Activated CD4-positive, alpha-beta memory T cell treated with anti-CD3 and anti-CD28 coated beads, Interleukin-2, amount 10 ng/mL, durations not matched to agents 7 days and 5 days (primary cell): ENCODE measurements at places on chromosomes 1 and 21.

DNA sequence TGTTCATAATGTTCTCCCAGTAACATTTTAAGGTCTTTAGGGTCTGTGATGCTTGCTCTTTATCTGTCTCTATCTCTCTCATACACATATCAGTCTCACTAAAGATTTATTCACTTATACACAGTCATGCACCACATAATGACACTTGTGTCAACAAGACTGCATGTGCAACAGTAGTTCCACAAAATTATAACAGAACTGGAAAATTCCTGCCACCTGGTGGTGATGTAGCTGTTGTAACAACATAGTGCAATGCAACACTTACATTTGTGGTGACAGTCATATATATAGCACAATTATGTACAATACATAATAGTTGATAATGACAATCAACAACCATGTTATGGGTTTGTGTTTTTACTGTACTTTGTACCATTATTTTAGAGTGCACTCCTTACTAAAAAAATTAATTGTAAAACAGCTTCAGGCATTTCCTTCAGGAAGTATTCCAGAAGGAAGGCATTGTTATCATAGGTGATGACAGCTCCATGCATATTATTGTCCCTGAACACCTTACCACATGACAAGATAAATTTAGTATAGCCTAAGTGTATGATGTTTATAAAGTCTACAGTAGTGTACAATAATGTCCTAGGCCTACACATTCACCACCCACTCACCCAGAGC is 8.1 kb downstream of the TDRD5 start:
- no peak overlapping the region for H3K4me3 ChIP-seq
- no peak for DNase-seq
- no peak overlapping the region for H3K27ac ChIP-seq

DNA sequence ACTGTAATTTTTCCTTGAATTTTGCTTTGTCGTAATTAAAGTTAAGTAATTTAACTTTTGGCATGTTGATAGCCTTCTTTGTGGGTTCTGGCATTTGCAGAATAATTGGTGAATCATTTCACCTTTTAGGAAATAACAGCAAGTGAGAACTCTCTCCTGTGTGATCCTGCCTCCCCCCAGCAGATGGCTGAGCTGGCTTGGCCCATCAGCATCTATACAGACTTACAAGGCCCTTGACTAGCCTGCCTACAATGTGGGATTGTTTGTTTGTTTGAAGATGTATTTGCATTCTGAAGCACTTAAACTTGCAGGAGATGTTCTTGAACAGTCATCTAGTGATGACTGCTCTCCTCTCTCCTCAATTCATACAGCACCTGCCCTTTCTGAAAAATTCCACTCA is 55.9 kb downstream of the MACO1 start:
- peaks cover 4% of the 10 kb centered on the region for H3K4me1 ChIP-seq
- no peak overlapping the region for H3K4me3 ChIP-seq
- H3K27ac ChIP-seq = no peak overlapping the region
- H3K36me3 ChIP-seq = peaks cover 32% of the 10 kb centered on the region

DNA sequence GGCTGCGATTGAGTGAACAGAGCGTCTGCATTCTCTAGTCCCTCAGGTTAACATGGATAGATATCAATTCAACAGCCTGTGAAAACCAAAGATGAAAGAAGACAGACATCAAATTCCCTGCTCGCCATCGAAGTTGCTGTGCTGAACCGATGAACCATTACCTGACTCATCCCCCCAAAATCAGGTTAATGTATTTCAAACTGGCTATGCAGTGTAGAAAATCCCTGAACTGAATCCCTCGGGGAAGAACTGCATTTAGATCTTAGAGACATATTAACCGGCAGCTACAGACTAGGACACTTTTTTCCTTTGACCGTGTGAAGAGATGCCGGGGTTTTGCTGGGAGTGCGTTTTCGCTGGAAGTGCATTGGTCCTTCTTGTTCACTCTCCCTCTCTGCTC is 213.2 kb upstream of the KIAA0040 start:
- no peaks in the 10 kb centered on the region for H3K4me1 ChIP-seq
- H3K27ac ChIP-seq = no peak overlapping the region
- H3K4me3 ChIP-seq = no peak overlapping the region
- no peak for DNase-seq
- peaks cover 2% of the 10 kb centered on the region for H3K27me3 ChIP-seq

DNA sequence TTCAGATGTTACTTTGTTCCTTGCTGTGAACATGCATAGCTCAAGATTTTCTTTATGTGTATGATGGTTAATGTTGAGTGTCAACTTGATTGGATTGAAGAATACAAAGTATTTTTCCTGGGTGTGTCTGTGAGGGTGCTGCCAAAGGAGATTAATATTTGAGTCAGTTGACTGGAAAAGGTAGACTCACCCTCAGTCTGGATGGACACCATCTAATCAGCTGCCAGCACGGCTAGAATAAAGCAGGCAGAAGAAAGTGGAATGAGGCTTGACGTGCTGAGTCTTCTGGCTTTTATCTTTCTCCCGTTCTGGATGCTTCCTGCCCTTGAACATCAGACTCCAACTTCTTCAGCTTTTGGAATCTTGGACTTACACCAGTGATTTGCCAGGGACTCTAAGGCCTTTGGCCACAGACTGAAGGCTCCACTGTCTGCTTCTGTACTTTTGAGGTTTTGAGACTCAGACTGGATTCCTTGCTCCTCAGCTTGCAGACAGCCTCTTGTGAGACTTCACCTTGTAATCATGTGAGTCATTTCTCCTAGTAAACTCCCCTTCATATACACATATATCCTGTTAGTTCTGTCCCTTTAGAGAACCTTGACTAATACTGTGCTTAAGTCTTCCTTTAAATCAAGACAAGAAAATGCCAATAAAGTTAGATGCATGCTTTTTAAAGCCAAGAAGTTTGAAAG is 626.6 kb downstream of the KCNT2 start:
- H3K36me3 ChIP-seq = no peaks in the 10 kb centered on the region
- DNase-seq = no peak
- H3K4me3 ChIP-seq = no peak overlapping the region
- no peaks in the 10 kb centered on the region for H3K27me3 ChIP-seq

- peaks cover 61% of the 10 kb centered on the region for H3K27me3 ChIP-seq
- peaks cover 1% of the 10 kb centered on the region for H3K36me3 ChIP-seq
- H3K4me3 ChIP-seq = no peak overlapping the region
Observed at GRCh38 chr1:34923490-34923889, 6.0 kb downstream of the DLGAP3 start.

GRCh38 chr1:102901996-102902395 is 206.3 kb downstream of the COL11A1 start:
- H3K36me3 ChIP-seq = no peaks in the 10 kb centered on the region
- no peaks in the 10 kb centered on the region for H3K27me3 ChIP-seq
- no peak overlapping the region for H3K4me3 ChIP-seq
- DNase-seq = no peak
- H3K27ac ChIP-seq = no peak overlapping the region

GRCh38 chr1:2538376-2538775 is 8.3 kb upstream of the HES5 start:
- no peak for DNase-seq
- no peaks in the 10 kb centered on the region for H3K36me3 ChIP-seq
- H3K4me1 ChIP-seq = peaks cover 1% of the 10 kb centered on the region
- H3K4me3 ChIP-seq = no peak overlapping the region
- H3K27me3 ChIP-seq = peaks cover 25% of the 10 kb centered on the region
- no peak overlapping the region for H3K27ac ChIP-seq

DNA sequence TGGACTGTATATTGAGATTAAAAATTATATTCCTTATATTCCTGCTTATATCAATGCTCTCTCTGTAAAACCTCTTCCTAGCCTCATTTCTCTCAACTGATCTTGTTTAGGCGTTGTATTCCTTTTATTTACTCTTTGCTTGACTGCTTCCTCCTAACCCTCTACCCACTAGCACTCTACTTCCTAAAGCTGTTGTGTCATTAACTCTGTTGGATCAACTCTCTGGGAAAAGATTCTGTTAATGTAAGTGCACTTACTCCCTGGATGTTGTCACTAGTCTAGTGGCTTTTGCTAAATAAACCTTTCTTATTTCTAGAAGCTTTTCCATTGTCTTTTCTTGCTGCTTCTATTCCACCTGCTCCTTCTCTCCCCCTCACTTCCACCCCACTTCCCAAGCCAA is 6.5 kb downstream of the SPATA46 start:
- no peak overlapping the region for H3K4me3 ChIP-seq
- no peaks in the 10 kb centered on the region for H3K36me3 ChIP-seq
- no peaks in the 10 kb centered on the region for H3K27me3 ChIP-seq
- H3K4me1 ChIP-seq = no peaks in the 10 kb centered on the region
- DNase-seq = no peak
- no peak overlapping the region for H3K27ac ChIP-seq

- no peak for DNase-seq
- peaks cover 3% of the 10 kb centered on the region for H3K36me3 ChIP-seq
- H3K27ac ChIP-seq = no peak within 1 kb of the TSS
- peaks cover 11% of the 10 kb centered on the region for H3K4me1 ChIP-seq
Observed at GRCh38 chr21:45404730-45405270, at the start of gene COL18A1. Gene COL18A1, plus strand, starts transcription at chr21:45405165. Its CDS starts 66 bp downstream, at chr21:45405231.

DNA sequence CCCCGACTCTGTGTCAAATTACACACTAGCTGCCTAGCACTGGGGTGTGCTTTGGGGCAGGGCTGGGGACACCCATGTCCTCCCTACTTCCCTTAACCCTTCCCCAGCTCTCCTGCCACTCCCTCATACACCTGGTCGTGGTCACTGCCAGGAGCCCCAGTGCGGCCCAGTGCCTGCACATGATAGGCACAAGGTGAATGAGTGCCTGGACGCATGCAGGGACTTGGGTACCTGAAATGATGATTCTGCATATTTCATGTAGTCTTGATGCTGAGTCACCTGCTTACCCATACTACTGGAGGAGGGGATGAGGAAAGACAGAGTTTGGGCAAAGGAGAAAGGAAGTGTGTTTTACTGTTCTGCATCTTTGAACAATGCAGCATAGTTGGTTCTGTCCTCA is 1.5 kb upstream of the VANGL2 start:
- H3K4me1 ChIP-seq = peaks cover 6% of the 10 kb centered on the region
- no peaks in the 10 kb centered on the region for H3K36me3 ChIP-seq
- H3K27ac ChIP-seq = no peak overlapping the region

DNA sequence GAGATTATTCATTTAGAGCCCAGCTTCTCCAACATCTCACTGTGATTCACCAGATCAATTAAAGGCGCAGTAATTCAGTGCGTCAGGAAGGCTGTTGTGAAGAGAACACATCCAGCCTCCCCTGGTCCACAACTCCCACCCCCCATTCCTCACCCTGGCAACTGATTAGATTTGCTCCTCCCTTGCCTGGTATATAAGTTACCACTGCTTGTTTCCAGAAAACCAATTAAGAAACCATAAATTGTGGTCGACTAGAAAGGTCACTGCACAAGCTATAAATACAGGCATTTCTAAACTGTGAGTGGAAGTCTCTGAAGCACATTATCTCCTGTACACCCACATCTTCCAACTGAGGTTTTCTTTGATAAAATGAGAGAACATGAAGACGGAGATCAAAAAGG is 41.9 kb downstream of the FAM163A start:
- H3K27me3 ChIP-seq = peaks cover 8% of the 10 kb centered on the region
- DNase-seq = no peak
- no peaks in the 10 kb centered on the region for H3K4me1 ChIP-seq
- H3K4me3 ChIP-seq = no peak overlapping the region
- H3K27ac ChIP-seq = no peak overlapping the region
- no peaks in the 10 kb centered on the region for H3K36me3 ChIP-seq

GRCh38 chr21:19463966-19464365 is 1060.4 kb upstream of the TMPRSS15 start:
- DNase-seq = no peak
- H3K4me3 ChIP-seq = no peak overlapping the region
- H3K27me3 ChIP-seq = no peaks in the 10 kb centered on the region
- no peak overlapping the region for H3K27ac ChIP-seq
- no peaks in the 10 kb centered on the region for H3K4me1 ChIP-seq
- H3K36me3 ChIP-seq = no peaks in the 10 kb centered on the region

- H3K27ac ChIP-seq = no peak overlapping the region
- no peak for DNase-seq
- H3K27me3 ChIP-seq = peaks cover 31% of the 10 kb centered on the region
- no peaks in the 10 kb centered on the region for H3K36me3 ChIP-seq
- H3K4me3 ChIP-seq = no peak overlapping the region
- H3K4me1 ChIP-seq = peaks cover 10% of the 10 kb centered on the region
Observed at GRCh38 chr1:114671011-114671938, 1.4 kb upstream of the DENND2C start.

DNA sequence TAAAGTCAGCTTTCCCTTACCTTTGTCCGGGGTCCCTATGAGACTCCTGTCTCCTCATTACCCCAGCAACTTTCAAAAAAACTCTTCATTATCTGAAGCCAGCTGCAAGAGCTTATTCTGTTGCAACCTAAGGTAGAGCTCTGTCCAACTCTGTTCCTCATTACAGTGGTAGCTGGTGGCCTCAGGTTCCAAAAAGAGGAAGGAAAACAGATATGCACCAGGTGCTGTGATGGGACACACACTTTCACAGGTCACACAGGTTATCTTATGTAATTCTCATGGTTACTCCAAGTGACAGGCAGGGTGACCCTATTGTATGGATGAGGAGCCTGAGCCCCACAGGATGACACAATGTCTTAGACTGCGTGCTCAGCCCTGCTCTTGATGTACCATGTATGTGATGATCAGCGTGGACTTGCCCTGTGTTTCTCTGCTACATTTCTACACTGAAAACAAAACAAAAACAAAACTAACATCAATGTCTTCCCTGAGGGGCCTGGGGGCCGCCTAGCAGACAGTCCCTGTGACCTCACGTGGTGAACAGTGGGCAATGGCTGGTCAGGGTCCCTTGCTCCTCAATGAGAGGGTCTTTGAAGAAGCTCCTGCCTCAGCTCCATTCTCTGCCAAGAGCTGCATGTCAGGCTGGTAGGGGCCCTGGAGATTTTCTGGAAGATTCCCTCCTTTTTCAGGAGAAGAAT is 9.7 kb upstream of the TENT5C start:
- no peaks in the 10 kb centered on the region for H3K4me1 ChIP-seq
- no peak overlapping the region for H3K27ac ChIP-seq
- DNase-seq = no peak
- H3K27me3 ChIP-seq = peaks cover 3% of the 10 kb centered on the region

DNA sequence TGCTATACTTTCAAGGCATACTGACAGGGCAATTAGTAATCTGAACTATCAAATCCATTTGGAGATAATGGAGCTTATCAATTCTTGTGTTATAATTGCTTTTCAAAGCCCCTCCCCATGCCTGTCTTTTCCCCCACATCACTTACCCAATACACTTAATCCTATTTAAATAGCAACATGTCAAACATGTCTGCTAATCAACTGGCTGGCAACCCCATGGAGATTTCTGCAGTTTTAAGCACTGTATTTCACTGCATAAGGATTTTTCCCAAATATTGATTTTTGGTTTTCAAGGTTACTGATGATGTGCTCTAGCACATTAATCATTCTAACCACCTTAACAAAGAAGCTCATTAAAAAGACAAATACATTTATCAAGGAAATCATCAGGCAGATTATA is 800.3 kb downstream of the PLA2G4A start:
- no peaks in the 10 kb centered on the region for H3K4me1 ChIP-seq
- no peak for DNase-seq
- H3K36me3 ChIP-seq = no peaks in the 10 kb centered on the region
- no peaks in the 10 kb centered on the region for H3K27me3 ChIP-seq
- no peak overlapping the region for H3K4me3 ChIP-seq
